IMR-90 (cell line): ENCODE measurements at places on chromosomes 1 and 21. TPM values are rescaled to one million over a fixed set of nuclear protein-coding genes. Genes with fewer than 3 reads are reported as not detected.
A peak's percentile ranks its signal among the peaks of the same experiment; 100 is the strongest.

The CCDC27 gene
- not detected in 2 replicates for total RNA-seq

The UBL4B gene
- total RNA-seq, result not detected in 2 replicates

The FCN3 gene
- total RNA-seq, result not detected in 2 replicates

The LDLRAD1 gene
- not detected in 2 replicates for total RNA-seq

The CYP4A11 gene
- not detected in 2 replicates for total RNA-seq

The CLIC6 gene
- total RNA-seq, result not detected in 2 replicates

The PPP1R8 gene
- 60.5 and 80.1 TPM in 2 replicates for total RNA-seq

The FAM151A gene
- total RNA-seq, result not detected in 2 replicates

The SMIM34 gene
- not detected in 2 replicates for total RNA-seq

The CFAP45 gene
- 0.56 and 0.72 TPM in 2 replicates for total RNA-seq

The CHRM3 gene
- not detected in 2 replicates for total RNA-seq

DNA sequence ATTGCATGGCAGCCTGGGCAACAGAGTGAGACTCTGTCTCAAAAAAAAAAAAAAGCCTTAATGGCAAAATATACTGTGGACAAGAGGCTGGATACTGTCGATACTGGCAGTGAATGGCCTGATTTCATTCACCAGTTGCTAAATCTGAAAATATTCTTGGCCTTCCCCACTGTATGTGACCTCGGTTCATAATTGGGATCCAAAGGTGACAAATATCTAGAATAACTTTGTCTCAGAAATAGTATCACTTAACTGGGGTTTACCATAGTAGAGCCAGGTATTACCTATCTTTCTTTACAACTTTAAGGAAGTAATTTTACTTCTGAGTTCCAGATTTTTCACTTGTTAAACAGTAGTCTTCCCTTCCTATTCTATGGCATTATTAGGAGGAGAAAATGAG, 8.4 kb downstream of the MTF2 start:
- H3K27ac ChIP-seq, result no peak overlapping the region
- H3K4me1 ChIP-seq, result no peaks in the 10 kb centered on the region
- no peaks in the 10 kb centered on the region for H3K27me3 ChIP-seq
- DNase-seq, result no peak
- H3K36me3 ChIP-seq, result peaks cover 3% of the 10 kb centered on the region

DNA sequence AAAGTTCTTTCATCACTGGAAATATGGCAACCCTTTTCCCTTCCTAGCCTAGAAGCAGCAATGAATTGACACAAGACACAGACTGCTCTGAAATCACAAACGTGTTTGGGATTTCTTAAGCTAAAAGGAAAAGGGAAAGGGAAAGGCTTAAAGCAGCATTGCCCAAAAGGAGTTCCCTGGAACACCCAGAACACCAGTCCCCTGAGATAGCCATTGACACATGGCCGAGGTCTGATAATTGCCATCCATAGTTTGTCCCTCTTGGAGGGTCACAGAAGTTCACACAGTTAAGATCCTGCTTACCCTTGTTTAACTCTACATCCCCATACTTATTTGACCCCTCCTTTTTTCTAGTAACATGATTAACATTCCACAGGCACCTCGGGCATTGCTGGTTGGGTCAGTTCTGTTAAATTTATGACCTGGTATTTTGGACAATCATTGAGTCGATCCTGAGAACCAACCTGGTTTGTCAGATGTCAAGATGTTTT, 72.9 kb downstream of the ZNF281 start:
- no peak for DNase-seq
- peaks cover 24% of the 10 kb centered on the region for H3K4me1 ChIP-seq
- H3K27ac ChIP-seq, result peak overlapping the region; percentile 85
- H3K4me3 ChIP-seq, result no peak overlapping the region

DNA sequence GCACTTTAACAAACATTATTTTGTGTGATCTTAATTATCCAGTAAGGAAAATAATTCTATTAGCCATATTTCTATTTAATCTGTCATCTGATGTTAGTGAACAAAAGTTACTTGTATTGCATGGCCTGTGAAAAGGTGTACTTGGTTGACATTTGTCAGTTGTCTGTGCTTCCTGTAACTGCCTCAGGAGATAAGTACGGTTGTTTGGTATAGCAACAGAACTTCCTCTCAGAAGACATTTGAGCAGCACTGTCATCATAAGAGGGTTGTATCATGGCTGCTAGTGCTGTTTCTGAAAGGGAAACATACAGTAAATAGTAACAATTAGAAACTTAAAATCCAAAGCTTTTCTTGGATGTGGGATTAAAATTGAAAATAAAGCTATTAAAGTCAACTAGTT, 3.4 kb downstream of the BLZF1 start:
- no peak overlapping the region for H3K27ac ChIP-seq
- H3K4me1 ChIP-seq, result no peaks in the 10 kb centered on the region
- peaks cover 9% of the 10 kb centered on the region for H3K36me3 ChIP-seq
- H3K27me3 ChIP-seq, result no peaks in the 10 kb centered on the region

- no peak for DNase-seq
- no peaks in the 10 kb centered on the region for H3K4me1 ChIP-seq
- H3K27ac ChIP-seq, result no peak overlapping the region
- no peaks in the 10 kb centered on the region; the same call in 1 of the 2 replicates for H3K27me3 ChIP-seq
These were observed 43.6 kb upstream of the IFFO2 start for GRCh38 chr1:19000065-19000464.

- H3K27ac ChIP-seq, result no peak overlapping the region
- no peaks in the 10 kb centered on the region for H3K36me3 ChIP-seq
- no peaks in the 10 kb centered on the region for H3K4me1 ChIP-seq
- H3K4me3 ChIP-seq, result no peak overlapping the region
- DNase-seq, result no peak
These were observed 40.4 kb downstream of the UBASH3A start for GRCh38 chr21:42443876-42444744.

- H3K36me3 ChIP-seq, result peaks cover 24% of the 10 kb centered on the region
- no peaks in the 10 kb centered on the region for H3K4me1 ChIP-seq
- H3K27ac ChIP-seq, result no peak overlapping the region
- no peak for DNase-seq
- no peak overlapping the region for H3K4me3 ChIP-seq
These were observed 21.0 kb downstream of the SDE2 start for GRCh38 chr1:225977937-225978748.

DNA sequence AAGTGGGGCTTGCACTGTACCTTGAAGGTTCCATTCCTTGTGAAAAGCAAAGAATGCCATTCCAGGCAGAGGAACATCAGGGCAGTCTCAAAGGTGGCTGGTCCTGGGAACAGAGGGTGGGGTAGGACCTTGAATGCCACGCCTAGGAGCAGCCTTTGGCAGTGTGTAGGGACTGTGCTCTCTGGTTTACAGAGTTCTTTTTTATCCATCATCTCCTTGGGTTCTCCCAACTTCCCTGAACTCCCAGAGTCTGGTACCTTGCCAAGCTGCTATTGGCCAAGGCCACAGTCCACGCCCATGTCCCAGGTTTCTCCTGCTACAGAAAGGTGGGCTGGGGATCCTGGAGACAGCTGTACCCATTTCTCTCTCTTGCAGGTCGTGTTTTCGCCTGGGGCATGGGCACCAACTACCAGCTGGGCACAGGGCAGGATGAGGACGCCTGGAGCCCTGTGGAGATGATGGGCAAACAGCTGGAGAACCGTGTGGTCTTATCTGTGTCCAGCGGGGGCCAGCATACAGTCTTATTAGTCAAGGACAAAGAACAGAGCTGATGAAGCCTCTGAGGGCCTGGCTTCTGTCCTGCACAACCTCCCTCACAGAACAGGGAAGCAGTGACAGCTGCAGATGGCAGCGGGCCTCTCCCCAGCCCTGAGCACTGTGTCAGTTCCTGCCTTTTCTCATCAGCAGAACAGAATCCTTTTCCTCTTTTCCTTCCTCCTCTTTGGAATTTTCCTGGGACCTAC, 15.3 kb upstream of the TRNAU1AP start:
- H3K27me3 ChIP-seq, result no peaks in the 10 kb centered on the region
- H3K27ac ChIP-seq, result no peak overlapping the region
- no peaks in the 10 kb centered on the region for H3K4me1 ChIP-seq

GRCh38 chr1:109846846-109847245, 63.8 kb upstream of the CSF1 start:
- no peak for DNase-seq
- no peaks in the 10 kb centered on the region for H3K36me3 ChIP-seq
- H3K27me3 ChIP-seq, result no peaks in the 10 kb centered on the region; the same call in 1 of the 2 replicates
- 0 out of 2 replicates have a peak, but pooled peaks cover 1% of the 10 kb centered on the region for H3K4me1 ChIP-seq

- no peak overlapping the region for H3K27ac ChIP-seq
- peaks cover 28% of the 10 kb centered on the region for H3K27me3 ChIP-seq
- no peak overlapping the region for H3K4me3 ChIP-seq
- no peak for DNase-seq
These were observed 76.4 kb upstream of the IFFO2 start for GRCh38 chr1:19032701-19033514.

DNA sequence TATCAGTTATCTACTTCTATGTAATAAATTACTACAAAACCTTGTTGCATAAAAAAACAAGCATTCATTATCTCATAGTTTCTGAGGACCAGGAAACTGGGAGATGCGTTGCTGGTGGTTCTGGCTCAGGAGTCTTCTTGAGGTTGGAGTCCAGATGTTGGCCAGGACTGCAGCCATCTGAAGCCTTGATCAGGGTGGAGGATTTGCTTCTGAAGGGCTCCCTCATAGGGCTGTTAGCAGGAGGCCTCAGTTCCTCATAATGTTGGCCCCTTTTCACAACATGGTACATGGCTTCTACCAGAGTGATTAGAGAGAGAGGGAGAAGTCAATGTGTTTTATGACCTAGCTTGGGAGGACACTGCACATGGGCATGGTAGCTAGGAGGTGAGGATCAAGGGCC, 137.4 kb downstream of the CNIH3 start:
- H3K27ac ChIP-seq, result no peak overlapping the region
- H3K27me3 ChIP-seq, result no peaks in the 10 kb centered on the region; the same call in 1 of the 2 replicates
- DNase-seq, result no peak
- no peak overlapping the region for H3K4me3 ChIP-seq
- no peaks in the 10 kb centered on the region for H3K36me3 ChIP-seq
- H3K4me1 ChIP-seq, result no peaks in the 10 kb centered on the region

GRCh38 chr1:118334506-118334905, 149.5 kb upstream of the SPAG17 start:
- no peaks in the 10 kb centered on the region for H3K4me1 ChIP-seq
- no peaks in the 10 kb centered on the region for H3K27me3 ChIP-seq

DNA sequence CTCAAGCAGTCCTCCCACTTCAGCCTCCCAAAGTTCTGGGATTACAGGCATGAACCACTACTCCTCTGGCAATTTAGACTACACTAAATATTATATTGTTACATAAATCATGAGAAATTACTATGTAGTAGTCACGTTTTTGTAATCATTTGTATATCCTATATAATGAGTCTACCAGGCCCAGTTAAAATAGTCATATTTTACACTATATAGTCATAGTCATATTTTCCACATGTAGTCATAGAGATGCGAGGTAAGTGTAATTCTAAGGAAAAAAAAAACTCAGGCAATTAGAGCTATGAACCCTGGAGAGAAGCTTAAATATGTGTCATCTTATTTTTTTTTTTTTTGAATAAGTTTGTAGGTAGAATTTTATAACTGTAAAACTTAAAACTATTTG, 90.0 kb downstream of the FNBP1L start:
- H3K27ac ChIP-seq, result no peak overlapping the region
- H3K4me3 ChIP-seq, result no peak overlapping the region
- no peaks in the 10 kb centered on the region for H3K36me3 ChIP-seq
- DNase-seq, result peak; percentile 55

- H3K27me3 ChIP-seq, result no peaks in the 10 kb centered on the region
- H3K4me1 ChIP-seq, result peaks cover 6% of the 10 kb centered on the region; the same call in 1 of the 2 replicates
These were observed 126.1 kb downstream of the NAV1 start for GRCh38 chr1:201665036-201665435.

- peaks cover 21% of the 10 kb centered on the region for H3K36me3 ChIP-seq
- no peaks in the 10 kb centered on the region for H3K27me3 ChIP-seq
- DNase-seq, result peak; percentile 15
- H3K4me1 ChIP-seq, result peaks cover 6% of the 10 kb centered on the region
- peak overlapping the region; percentile 90 for H3K4me3 ChIP-seq
These were observed 615 bp upstream of the MRPS15 start for GRCh38 chr1:36464605-36465393.

DNA sequence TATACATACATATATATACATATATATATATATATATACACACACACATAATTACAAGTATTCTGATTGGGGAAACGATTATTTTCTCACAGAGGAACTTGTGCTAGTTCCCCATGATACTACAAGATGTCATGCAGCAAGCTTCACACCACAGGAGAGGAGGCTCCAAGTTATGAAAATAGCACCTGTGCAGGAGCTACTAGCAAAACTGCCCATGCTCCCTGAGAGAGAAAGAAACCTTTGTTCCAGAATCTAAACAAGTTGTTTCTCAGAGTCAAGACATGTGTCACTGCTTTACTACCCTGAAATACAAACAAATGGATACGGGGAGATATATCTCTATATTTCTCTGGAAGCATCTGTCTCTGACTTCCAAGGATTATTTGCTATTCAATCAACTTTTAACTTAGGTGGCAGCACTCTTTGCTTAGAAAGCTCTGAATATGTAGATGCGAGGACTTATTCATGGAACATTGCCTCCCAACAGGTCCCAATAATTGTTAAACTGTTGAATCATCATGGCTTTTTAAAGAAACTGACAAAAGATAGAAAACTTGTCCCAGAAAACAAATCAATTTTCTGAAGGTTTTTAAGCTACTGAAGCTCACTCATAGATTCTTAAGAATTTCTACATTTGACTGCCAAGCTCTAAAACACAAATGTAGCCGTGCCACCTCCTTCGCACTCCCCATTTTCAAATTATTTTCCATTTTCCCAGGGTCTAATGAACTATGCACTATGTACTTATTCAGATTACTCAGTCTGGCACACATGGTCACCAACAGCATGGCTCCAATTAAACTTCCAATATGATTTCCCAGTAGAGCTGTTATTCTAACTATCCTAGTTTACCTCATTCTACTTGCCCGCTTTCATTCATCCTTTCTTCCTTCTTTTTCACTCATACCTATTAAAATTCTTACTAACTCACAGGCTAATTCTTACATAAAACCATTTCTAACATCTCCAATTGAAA, 929.1 kb downstream of the LTN1 start:
- H3K4me1 ChIP-seq, result peaks cover 7% of the 10 kb centered on the region
- DNase-seq, result no peak
- H3K36me3 ChIP-seq, result no peaks in the 10 kb centered on the region
- no peak overlapping the region for H3K4me3 ChIP-seq
- no peak overlapping the region for H3K27ac ChIP-seq
- no peaks in the 10 kb centered on the region for H3K27me3 ChIP-seq

DNA sequence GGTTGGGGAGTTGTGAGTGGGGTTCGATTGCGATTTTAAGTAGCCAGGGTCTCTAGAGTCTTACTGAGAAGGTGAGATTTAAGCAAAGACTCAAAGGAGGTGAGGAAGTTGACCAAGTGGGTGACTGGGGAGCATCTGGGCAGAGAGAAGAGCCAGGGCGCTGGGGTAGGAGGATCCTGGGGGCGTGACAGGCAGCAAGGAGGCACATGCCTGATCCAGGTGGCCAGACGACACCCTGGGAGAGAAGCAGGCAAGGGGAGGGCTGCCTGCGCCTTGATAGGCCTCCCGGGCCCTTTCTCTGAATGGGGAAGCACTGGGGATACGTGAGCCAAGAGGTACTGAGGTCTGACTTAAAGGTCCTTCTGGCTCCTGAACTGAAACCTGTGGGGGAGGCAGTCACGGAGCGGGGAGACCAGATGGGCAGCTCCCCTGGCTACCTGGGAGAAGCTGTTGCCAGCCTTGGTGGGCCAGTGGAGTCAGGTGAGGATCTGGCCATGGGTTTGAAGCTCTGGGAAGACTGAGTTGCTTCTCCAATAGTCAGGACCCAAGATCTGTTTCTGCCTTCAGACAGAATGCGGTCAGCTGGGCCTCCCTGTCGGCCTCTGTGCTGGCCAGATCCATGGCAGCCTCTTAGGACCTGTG, 5.4 kb downstream of the ZBTB48 start:
- H3K27ac ChIP-seq, result no peak overlapping the region
- H3K4me3 ChIP-seq, result no peak overlapping the region
- peaks cover 34% of the 10 kb centered on the region for H3K36me3 ChIP-seq
- no peak for DNase-seq
- H3K27me3 ChIP-seq, result no peaks in the 10 kb centered on the region
- peaks cover 7% of the 10 kb centered on the region for H3K4me1 ChIP-seq
